ENCODE measurements at places on chromosomes 1 and 21.

GRCh38 chr1:156663178-156663577 lies 14.0 kb downstream of the NES start:
- peak; percentile 89 for DNase-seq

DNA sequence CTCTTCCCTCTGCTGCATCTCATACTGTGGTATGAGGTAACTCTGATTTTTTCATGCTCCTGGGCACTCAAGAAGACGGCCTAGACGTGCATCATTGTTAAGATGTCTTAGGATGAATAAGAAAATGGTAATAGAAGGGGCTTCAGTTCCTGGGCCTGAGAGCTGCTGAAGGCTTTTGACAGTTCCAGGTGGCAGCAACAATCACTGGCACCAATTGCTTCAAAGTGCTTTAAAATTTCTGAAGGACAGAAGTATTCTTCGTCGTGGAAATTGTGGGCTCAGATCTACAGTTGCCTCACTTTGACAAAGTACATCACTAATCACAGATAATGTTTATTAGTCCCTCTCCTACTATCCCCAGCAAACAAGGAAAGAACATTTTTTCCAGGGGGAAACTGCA lies 536.6 kb upstream of the CAMK1G start:
- DNase-seq = no peak

DNA sequence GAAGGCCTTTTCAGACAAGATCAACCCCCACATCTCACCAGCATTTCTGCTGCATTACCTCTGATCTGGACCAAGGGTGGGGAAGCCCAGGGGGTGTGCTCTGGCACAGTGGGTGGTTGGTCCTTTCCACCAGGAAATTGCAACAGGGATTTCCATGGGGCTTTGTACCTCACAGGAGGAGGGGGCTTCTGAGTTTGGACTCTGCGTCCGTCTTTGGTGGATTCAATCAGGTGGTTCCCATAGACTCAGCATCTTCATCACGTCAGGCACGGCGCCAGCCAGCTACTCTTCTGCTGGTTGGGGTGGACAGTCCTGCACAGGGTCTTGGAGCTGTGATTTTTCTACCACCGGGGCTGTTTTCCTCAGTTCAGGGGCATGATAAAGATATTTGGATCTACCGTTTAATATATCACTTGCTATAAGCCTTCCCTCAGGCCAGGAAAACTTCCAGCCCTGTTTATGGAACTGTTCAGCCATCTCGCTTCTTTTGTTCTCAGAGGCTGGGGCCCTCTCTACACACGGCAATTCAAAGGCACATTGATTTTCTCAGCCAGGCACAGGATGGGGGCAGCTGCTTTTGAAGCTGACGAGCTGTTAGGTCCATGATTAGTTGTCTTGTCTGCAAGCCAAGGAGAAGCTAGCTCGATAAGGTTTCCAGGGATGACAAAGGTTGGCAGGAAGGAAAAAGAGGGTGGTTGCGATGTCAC lies 467.3 kb downstream of the CAMTA1 start:
- no peak for DNase-seq

DNA sequence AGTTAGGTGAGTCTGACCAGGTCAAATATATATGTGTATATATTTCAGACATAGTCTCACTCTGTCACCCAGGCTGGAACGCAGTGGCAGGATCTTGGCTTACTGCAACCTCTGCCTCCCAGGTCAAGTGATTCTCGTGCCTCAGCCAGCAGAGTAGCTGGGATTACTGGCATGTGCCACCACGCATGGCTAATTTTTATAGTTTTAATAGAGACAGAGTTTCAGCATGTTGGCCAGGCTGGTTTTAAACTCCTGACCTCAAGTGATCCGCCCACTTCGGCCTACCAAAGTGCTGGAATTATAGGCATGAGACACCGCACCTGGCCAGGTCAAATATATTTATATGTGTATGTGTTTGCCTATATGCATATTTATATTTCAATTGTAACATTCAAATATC lies 581.5 kb upstream of the B3GALT2 start:
- DNase-seq = no peak

DNA sequence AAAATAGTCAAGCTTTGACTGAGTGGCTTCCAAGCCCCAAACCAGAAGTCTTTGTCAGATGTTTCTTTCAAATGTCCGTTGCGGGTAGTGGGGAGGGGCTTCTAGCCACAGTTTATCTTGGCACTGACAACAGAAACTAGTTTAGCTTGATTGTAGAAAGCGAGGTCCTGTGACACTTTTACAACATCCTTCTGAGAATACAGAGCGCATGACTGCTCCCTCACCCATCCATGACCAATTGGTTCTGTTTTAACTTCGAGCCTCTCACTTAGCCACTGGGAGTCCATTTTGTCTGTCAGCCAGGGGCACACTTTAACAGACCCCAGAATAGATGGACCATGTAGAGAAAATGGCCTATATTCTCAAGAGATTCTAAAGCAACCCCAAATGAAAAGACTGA lies 199.2 kb upstream of the ST6GALNAC5 start:
- peak; percentile 25 for DNase-seq

DNA sequence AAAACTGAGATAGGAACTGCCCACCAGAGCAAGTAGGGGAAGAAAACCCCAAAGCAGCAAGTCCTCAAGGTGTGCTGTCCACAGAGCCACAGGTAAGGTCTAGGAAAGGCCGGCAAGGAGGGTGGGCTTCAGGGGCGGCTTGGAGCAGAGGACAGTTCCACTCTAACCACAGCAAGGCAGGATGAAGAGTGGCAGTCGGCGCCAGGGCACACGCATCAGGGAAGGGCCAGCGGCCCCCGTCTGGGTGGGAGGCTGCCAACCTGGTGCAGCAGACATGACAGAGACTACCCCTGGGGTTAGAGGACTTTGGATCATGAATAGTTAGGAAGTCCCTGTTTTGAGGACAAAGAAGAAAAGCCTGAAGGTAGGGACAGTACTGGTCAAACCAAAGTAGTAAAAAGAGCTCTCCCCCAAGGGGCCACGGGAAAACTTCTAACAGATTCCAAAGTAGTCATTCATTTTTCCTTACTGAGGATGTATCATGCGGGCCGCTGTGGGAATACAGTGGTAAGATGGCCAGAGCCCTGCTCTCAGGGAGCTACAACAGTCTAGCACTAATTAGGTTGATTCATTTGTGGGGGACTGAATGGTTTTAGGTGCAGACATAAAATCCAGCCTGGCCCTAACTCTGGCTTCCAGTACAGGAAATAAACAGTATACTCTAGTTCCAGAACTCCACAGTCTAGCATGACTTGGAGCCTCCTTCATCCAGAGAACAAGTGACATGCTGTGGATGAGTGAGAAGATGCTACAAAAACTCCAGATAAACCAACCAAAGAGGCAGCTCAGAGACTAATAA lies 3.5 kb upstream of the RAP1GAP start:
- no peak for DNase-seq

DNA sequence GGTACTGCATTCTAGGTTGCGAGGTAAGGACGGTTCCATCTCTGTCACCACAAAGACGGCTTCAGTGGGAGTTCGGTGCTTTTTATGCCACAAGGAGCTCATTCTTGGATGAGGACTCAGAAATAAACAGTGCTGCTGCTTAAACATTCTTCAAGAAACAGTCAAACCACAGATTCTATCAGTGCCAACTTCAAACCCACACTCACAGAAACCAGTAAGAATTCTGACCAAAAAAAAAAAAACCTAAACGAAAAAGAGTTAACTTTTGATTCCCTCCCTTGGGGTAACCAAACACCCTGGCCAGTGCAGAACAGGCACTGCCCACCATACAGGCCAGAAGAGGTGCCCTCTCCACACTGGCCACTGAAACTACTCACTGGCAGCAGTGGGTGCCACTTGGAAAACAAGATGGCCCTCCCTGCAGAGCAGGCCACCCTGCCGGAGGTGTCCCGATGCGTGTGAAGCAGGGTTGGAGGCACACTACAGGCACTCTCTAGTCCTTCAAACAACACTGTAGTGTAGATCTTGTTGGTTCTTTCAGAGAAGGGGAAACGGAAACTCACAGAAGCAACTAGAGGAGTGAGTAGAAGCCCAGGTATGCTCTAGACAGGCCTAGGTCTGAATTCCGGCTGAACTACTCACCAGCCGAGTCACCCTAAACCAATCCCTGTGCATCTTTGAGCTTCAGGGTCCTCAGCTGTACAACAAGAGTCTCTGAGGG lies 87.3 kb upstream of the TLR5 start:
- DNase-seq = no peak

GRCh38 chr1:204744107-204744779 lies 58.7 kb upstream of the LRRN2 start:
- DNase-seq = no peak

- no peak for DNase-seq
Measured at GRCh38 chr1:11748294-11749202, 12.6 kb downstream of the AGTRAP start.

DNA sequence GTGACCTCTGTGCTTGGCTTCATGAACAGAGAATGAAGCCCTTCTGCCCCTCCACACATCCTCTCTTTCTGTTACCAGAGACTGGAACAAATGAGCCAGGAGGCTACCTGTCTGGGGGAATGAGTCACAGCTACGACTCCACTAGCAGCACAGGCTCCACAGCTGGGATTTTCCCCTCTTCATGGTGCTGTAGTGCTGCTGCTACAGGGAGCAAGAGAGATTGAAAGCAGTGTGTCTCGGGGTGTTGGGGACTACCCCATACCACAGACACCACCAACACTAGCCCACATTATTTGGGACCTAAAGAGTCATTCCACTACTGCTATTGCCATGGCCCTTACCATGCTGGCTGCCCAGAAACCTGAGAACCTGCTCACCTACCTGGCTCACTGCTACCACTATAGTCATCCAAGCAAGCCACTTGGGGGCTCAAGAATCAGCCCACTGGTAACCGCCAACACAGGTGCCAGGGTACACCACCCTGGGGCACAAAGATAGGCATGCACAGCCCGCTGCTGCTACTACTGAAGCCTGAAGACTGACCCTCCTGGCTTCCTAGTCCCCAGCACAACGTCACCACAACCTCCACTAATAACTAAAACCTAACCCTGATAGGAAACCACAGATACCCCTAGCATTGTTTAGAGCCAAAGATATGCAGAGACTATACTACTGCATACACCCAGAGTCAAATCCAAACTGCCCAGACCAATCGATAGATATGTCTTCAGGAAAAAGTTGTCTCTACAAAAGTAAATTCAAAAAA lies 17.7 kb downstream of the CD1E start:
- no peak for DNase-seq

- DNase-seq = peak; percentile 80
Measured at GRCh38 chr1:38941527-38942019, at the start of gene RHBDL2. Gene RHBDL2, minus strand, starts transcription at chr1:38941830. Its CDS starts 22,618 bp downstream, at chr1:38919212.

DNA sequence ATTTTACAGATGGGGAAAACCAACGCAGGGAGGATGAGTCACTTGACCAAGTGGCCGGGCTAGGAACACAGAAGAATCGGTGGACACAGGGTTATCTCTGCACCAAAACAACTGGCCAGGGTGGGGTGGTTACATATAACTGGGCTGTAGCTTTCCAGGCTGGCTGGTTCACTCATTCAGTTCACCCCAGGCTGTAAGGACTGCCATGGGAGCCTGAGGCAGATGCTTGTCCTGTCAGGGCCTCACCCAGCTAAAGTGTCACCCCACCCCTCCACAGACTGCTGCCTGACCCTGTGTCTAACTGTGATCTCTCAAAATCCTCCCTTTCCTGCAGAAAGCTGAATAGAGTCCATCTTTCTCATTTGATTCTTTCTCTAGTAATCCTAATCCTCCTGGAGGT lies 387.3 kb downstream of the RYR2 start:
- DNase-seq = no peak

DNA sequence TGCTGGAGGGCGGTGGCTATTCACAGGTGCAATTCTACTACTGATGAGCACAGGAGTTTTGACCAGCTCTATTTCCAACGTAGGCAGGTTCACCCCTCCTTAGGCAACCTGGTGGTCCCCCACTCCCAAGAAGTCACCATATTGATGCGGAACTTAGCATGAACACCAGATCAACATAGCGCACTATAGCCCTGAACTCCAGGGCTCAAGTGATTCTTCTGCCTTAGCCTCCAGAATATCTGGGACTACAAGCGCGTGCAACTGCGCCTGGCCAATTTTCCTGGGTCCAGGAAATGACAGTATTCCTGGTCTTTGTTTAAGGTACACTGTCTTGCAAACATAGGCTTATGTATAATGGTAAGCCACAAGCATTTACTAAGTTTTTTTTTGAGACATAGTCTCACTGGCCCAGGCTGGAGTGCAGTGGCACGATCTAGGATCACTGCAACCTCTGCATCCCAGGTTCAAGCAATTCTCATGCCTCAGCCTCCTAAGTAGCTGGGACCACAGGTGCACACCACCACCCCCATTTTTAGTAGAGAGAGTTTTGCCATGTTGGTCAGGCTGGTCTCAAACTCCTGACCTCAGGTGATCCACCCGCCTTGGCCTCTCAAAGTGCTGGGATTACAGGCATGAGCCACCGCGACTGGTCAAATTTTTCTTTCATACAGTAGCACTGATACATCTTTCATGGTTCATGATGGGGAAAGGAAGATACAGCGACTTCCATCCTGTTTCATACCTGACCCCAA lies 12.6 kb downstream of the MCL1 start:
- DNase-seq = no peak

DNA sequence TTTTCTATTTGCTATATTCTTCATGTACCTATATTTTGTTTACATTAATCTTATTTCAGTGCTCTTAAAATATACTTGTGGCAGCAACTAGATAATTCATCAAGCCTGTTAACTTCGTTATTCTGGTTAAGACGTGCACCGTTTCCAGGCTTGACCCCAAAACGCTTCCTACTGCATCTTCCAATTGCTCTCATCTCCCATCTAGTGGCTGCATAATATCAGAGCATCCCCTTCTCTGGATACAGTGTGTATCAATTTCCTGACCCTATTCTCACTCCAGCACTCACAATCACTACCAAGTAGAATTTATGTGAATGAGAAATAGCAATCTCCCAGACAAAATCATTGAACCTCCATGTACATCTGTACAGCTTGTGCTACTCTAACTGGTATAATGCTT lies 1280.3 kb upstream of the B3GALT2 start:
- no peak for DNase-seq

DNA sequence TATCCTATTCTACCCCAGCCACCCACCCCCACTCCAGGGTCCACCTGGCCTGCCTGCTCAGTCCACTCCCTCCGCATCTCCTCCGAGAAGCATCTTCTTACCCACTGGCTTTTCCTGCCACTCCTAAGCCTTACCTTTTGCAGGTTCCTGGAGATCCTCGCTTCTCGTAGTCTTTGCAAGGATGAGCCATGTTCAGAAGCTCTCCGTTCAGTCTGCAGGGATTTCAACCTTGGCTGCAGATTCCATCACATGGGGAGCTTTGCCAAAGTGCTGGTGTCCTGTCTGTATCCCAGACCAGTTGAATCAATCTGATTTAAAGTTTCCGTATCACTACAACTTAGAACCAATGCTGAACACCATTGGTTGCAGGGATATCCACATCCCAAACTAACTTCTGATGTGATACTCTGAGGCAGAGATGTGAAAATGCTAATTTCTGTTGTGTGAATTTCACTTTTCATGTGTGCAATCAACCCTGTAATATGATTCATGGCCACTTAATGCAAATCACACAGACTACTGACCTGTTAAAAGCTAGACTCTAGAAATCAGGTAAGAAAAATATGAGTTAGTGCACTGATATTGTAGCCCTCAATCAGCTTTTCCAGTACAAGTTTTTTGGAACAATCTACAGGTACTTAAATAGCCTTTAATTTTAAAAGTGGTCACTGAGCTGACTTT lies 61.9 kb downstream of the CAPN2 start:
- no peak for DNase-seq

GRCh38 chr1:63122079-63122478 lies 200.3 kb upstream of the FOXD3 start:
- DNase-seq = no peak
